ENCODE measurements at places on chromosomes 3 and 15.

DNA sequence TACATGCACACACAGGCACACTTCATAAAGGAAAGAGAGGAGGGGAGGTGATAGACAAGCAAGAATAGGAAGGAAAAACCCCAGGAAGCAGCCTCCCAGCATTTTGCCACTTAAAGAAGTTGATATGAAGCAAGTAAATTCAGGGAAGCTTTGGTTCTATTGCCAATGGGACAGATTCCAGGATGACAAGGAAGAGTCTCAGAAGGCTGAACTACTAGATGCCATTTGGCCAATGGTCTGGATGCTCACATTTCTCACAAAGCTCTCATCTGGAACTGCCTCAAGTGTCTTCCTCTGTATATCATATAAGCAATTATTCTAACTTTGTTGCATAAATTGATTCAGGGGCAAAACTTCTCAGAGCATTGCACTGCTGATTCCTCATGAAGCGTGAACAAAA lies 78.8 kb upstream of the STRIT1 start:
- DNase-seq = no peak

- no peak for DNase-seq
These were observed 61.8 kb upstream of the RBP1 start for GRCh38 chr3:139601191-139601961.

DNA sequence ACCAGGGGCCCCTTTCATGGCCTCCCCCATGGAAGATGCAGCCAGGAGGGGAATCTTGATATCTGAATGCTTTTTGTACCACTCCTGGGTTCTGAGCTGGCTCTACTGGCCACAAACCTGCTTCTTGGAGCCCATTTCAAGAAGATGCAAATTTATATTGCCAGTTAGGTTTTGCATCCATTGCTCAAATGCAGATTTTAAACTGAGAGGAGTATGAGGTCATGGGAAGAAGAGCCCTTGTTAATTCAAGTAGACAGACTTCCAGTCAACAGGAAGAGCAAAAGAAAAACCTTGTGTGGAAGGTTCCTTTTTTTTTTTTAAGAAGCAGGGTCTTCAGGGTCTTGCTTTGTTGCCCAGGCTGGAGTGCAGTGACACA lies 133.5 kb downstream of the PDZRN3 start:
- no peak for DNase-seq

DNA sequence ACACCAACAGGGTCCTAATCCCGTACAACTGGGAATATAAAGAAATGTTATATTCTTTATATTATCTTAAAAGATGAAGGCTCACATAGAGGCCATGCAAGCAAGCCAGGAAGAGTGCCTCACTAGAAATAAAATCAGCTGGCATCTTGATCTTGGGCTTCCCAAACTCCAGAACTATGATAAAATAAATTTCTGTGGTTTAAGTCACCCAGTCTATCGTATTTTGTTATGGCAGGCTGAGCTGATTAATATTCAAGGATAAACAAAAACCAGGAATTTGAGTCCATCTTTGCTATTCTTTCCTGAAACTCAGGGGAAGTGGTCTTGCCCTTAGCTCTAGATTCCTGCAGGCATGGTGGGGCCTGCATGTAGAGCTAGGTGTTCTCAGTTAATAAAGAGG lies 42.7 kb downstream of the ATOSA start:
- no peak for DNase-seq

DNA sequence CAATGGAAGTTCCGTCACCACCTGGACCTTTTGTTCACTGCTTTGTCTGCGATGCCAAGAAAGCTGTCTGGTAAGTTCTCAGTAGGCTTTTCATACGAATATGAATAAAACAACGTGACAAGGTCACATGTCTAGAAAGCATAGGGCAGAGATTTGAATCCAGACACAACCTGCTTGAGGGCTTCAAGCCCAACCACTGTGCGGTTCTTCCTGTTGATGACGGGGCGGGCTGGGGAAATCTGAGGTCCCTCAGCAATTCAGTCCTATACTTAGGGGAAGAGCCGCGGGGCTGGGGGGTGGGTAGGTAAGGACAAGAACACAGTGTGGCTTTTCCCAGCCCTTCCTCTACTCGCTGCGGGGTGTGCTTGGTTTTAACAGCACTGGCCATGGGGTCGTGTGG lies 32.4 kb upstream of the SMAD3 start:
- peak; percentile 15 for DNase-seq

- no peak for DNase-seq
These were observed 74.2 kb downstream of the HMCES start for GRCh38 chr3:129352650-129353588.

DNA sequence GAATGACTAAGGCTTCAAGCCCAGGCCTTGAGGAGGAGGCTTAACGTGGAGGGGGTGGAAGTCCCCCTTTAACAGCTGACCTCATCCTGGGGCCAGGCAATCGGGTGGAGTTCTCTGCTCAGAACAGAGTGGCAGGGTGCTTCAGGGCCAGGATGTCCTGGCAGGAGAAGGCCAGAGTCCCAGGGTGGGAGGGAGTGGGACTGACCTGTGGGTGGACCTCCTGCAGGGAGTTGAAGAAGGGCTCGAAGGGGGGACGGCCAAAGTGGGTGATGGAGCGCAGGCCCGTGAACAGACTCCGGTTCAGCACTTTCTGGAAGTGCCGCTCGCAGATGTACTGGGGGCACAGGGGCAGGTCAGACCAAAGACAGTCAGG lies 19.6 kb downstream of the DUOX2 start:
- DNase-seq = no peak

GRCh38 chr3:14352002-14352627 lies 50.3 kb upstream of the SLC6A6 start:
- no peak for DNase-seq

DNA sequence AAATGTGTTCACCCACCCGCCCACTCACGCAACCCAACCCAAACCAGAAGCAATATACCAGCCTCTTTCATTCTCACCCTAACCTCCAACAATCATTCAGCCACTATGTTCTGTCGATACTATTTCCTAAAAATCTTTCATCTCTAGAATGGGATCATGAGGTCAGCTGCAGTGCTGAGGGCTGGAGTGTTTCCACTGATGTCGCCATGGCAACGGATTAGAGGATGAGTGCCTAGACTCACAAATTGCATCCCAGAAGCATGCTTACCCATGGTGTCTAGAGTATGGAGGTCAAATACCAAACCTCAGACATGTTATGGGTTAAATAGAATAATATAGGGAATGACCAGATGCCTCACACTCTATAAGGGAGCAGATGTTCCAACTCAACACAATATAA lies 138.5 kb downstream of the GABRB3 start:
- no peak for DNase-seq

GRCh38 chr15:80659375-80659774 lies 35.7 kb upstream of the ABHD17C start:
- DNase-seq = no peak

DNA sequence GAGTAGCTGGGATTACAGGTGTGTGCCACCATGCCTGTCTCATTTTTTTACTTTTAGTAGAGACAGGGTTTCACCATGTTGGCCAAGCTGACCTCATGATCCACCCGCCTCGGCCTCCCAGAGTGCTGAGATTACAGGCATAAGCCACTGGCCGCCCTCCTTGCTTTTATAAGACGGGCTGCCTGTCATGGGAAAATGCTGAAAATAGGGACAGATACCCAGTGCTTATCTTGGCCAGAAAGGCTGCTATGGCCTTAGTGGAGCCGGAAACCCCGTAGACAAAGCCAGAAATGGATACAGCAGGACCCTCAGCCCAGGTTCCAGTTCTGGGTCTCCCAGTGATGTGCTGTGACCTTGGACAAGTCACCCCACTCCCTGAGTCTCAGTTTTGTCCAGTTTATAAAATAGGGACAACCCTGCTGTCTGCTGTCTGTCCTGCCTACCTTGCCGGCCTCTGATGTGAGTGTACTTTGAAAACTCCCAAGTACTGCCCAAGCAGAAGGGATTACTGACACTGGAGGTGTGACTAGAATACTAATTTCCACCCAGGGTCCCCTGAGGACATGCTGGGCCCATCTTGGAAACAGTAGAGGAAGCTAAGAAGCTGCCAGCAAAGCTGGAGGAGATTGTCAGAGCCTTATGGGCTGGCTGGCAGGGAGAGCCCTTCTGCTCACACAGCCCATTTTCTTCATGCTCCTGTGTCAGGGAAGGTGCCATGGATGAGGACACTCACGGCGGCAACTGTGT lies 59.6 kb downstream of the BDH1 start:
- no peak for DNase-seq

DNA sequence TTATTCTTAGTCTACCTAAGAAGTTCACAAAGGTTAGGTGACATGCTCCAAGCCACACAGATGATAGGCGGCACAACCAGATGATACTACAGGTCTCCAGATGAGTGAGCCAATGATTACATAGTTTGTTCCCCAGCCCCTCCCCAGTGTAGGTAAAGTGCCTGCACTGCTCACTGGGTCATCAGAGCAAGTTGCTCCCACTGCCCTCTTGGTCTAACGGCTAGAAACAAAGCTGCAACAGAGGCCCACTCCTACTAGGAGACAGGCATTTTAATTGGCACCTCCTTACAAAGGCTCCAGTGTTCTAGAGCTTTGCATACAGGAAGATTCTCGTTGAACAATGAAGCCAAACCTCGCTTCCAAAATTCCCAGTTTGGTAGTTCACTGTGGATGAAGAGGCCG lies 47.3 kb downstream of the TMEM44 start:
- no peak for DNase-seq

DNA sequence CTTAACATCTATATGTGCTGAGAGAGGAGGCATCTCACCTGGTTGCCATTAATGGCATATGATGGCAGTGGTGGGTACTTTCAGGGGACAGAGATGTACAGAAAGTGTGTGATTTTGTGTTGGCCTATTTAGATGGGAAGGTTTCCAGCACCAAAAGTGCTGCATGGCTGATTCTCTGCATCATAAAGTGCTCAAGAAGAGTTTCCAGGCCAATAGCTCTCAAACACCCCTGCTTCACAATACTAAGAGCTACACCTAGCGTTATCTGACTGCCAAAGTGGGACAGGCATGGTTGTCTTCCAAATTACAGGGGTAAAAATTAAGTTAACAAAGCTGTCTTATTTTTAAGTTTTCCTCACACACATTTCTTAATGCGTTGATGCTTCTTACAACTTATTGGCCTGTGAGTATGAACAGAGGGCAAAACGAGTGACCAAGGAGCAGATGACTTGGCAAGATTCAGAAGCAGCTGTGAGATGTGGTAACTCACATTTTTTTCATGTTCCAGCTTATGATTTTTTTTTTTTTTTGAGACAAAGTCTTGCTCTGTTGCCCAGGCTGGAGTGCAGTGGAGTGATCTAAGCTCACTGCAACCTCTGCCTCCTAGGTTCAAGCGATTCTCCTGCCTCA lies 41.4 kb upstream of the VEPH1 start:
- no peak for DNase-seq

GRCh38 chr15:60423537-60423936 lies 25.8 kb upstream of the ANXA2 start:
- no peak for DNase-seq

DNA sequence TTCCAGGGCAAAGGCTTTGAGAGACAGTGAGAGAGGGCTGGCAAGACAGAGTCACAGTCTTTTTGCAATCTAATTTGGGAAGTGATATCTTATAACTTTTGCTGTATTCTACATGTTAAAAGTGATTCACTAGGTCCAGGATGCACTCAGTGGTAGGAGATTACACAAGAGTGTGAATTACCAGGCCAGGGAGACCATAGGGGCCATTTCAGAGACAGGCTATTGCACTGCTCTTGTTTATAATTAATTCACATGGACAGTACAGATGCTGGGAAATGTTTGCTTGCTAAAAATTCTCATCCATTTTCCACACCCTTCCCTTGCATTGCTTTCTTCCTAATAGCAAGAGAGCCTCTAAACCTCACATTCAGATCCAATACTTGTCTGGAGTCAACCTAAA lies 22.6 kb upstream of the POMGNT2 start:
- no peak for DNase-seq

Measured in activated CD4-positive, alpha-beta T cell treated with anti-CD3 and anti-CD28 coated beads, Interleukin-2, amount 50 U/mL, for 4 hours (primary cell).